ENCODE measurements at places on chromosomes 12 and 14.

- peak; percentile 77 for DNase-seq
These were observed 62.0 kb downstream of the SLC25A47 start for GRCh38 chr14:100384819-100385813.

DNA sequence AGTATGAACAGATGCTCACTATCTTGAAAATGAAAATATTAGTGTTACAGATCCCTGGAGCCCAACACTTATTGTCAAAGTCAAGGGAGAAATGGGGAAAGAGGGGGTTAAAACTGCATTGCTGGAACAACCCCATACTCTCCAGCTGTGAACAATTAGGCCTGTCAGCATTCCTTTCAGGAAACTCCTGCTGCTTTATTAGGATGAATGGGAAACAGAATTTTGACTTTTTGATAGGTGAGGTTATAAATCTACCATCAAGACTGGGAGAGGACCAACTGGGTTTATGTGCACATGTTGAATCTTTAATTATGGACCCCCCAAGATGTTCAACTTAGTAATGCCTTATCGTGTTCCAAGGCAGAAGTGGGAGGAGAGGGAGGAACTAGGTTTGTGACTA lies 85.0 kb downstream of the TMTC1 start:
- DNase-seq: no peak

DNA sequence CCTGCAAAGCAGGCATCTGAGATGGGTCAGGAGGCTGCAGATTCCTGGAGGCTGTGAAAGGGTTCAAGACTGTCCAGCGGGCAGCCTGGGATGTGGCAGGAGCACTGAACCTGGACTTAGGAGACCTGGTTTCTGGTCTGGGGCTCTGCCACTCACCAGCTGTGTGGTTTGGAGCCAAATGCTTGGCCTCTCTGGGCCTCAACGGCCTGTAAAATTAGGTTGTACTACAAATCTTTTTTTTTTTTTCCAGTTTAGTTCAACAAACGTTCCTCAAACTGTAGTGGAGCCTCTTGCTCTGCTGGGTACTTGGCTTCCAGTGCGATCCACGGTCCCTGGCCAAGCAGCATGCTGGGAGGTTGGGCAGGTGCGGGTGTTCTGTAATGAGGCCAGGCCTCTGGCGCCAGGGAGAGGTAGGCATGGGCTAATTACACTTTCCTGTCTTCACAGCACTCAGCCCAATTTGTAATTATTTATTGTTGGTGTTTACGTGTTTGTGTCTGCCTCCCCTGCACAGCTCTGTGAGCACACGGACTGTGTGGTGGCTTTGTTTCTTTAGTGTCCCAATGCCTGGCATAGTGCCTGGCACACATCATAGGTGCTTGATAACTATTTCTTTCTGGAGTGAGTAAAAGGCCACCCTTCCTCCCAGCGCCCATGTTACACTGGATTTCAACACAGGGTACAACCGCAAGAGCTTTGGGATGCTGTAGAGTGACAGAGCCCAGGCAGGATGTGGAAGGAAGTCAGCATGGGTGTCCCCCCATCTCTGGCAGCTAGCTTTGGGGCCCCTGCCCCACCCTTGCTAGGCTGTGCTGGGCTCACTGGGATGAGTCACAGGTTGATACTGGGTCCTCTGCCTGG lies 5.8 kb upstream of the KRT80 start:
- no peak for DNase-seq

DNA sequence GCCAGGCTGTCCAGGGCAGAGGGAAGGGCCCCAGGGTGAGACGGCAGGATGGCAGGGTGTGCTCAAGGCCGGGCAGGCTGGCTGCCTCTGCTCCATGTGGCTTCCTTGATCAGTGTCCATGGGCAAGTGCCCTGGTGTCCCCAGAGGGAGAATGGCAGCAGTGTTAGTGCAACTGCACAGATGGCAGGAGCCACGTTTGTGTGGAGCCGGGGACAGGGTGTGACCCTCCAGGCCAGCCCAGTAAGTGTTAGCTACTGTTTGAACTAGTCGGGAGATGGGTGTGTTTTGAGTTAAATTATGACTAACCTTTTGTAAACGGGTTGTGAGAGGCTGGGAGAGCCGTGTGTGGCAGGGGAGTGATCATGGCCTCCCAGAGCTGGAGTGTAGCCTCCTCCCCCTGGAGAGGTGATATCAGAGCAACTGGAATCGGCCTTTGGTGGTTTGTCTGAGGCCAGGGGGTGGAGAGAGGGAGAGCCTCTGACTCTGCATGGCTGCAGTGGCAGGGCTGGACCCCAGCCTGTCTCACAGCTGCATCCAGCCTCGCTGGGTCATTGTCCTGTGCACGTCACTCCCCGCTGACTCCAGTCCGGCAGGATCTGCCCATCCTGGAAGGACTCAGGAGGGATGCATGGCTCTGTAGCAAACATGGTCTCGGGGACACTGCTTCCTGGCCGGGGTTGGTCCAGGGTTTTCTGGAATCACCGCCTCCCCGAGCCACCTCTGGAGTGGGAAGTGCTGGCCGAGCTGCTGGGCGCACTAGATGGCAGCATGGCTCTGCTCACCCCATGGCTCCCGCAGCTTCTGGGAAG lies 27.8 kb downstream of the AACS start:
- no peak for DNase-seq

- DNase-seq: no peak
These were observed 123.9 kb downstream of the PRMT8 start for GRCh38 chr12:3614806-3615466.

DNA sequence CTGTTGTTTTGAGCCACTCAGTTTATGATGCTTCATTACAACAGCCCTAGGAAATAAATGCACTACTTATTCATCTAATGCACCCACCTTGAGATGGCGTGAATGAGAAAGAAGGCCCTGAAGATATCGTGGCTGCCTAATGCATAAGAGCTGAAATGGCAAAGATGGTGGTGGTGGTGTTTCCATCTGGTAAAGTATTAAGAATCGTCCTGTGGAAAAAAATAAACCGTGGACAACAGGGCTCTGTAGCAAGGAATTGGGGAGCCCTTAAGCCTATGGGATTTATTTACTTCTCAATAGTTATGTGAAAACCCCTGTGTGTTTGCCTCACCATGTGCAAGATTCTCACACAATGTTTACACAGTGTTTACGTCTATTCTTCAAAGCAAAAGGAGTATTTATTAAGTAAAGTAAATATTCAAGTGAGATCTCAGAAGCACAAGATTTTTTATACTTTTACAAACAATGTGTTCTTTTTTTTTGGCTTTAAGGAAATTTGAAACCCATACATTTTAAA lies 1555.2 kb upstream of the FLRT2 start:
- no peak for DNase-seq

DNA sequence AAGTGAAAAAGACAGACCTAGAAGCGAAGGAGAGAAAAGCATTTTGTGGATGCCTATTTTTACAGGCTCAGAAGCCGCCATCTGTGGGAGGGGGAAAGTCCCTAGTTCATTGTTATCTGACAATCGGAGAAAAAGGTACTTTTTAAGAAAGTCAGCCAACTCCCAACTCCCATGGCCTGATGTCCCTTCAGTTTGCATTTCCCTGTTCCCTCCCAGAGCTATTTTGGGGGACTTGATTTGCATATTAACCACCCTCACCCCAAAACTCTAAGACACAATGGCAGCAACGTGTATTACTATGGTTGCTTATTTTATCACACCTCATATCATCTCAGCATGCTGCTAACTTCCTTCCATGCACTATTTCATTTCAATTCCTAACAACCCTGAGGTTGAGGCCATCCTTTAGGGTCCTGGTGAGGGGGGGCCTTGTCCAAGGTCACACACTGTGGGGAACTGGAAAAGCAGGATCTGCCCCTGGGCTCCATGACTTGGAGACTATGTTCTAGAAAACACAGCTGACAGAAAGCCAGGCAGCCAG lies 18.7 kb downstream of the HVCN1 start:
- no peak for DNase-seq

GRCh38 chr14:58805605-58806409 lies 168.0 kb downstream of the DACT1 start:
- peak; percentile 54 for DNase-seq

DNA sequence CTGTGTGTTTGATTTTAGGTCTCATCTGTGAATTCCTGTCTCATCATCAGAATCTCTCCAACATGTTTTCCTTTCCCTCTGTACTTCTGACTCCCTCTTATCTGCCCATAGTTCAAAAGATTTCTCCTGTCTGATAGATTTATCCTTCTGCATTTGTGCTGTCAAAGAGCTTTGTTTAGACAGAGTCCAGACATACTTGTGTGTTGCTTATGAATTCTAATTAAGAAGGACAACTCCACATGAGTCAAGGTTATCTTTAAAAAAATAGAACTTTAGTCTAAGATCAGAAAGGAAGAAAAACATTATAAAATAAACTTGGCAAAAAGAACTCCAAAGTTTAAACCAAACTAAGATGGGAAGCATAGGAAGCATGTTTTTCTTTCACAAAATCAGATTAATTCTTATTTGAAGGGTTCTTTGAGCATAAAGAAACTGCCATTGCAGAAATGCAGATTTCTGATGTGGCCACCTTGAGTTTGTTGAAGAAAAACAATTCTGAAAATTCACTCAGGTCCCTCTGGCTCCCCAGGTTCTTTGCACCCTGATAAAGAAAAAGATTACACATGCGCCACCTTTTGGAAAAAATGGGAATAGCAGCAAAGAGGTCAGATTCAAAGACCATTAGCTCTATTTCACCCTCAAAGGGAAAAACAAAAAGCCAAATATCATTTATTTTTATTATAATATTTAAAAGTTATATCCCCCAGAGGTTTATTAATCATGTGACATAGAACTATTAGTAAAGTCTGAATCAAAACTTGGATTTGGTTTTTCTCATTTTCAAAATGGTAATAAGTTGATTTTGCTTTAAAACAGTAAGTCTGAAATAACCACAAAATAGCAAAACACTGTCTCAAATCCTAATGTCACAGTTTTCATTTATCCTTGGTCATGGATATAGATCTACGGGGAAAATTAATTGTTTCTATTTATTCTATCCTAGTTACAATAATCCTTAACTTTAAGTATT lies 143.7 kb upstream of the DCN start:
- peak; percentile 23 for DNase-seq

DNA sequence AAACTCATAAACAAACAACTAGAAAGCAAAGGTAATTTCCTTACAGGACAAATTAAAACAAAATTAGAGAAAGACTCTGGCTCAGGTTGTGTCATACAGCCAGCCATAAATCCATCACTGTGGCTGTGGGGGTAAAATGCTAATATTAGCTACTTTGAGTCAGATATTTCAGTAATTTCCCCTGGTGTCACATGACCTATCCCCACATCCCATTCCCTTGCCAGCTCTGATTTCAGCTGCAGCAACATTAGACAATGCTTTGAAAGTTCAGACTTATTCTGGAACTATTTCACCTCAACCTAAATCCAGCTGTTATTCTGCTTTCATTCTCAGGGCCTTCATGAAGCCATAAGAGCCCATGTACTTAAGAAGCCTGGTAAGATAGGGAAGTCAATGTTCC lies 55.3 kb downstream of the RPL10L start:
- no peak for DNase-seq

GRCh38 chr12:54723379-54724256 lies 75.5 kb upstream of the DCD start:
- peak; percentile 13 for DNase-seq

- DNase-seq: no peak
These were observed 703 bp downstream of the HIGD1C start for GRCh38 chr12:50953047-50953446.

DNA sequence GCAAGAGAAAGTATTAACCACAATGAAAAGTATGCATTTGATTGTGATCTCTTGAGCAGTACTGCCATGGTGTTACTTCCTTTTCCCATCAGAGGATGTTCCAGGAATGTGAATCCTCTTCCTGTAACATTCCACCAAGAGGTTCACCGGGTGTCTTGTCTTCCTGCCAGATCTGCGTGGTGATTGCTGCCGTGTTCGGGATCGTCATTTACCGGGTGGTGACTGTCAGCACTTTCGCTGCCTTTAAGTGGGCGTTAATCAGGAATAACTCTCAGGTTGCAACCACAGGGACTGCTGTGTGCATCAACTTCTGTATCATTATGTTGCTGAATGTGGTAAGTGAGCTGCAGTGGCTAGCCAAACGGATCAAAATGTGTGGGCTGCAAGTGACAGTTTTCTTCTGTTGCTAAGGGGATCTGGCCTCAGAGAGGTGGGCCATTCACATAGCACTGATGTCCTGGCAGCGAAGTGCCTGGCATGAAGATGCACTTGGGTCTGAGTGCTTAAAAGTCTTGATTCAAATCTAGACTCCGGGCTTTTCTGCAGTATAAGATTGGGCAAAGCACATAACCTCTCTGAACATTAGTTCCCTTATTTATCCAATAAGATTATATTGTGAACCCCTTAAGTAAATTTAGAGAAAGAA lies 123.4 kb downstream of the SLC5A8 start:
- peak; percentile 27 for DNase-seq

DNA sequence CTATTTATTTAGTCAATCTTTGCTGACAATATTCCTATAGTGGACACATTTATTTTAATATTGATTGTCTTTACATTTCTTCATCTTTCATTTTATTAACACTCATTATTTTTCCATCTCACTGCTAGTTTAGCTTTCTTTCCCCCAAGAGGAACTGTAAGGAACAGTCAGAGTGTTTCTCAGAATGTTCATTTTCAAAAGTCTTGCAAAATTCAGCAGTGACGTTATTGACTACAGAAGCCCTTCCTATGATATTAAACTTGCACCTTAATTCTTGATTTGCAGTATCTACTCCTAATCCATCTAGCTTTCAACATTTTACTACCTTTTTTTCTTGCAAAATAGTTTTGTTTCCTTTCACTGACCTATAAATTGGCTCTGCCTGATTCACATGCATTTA lies 13.0 kb downstream of the CLEC2B start:
- DNase-seq: no peak

GRCh38 chr14:47103771-47104170 lies 452.2 kb upstream of the RPL10L start:
- DNase-seq: no peak

DNA sequence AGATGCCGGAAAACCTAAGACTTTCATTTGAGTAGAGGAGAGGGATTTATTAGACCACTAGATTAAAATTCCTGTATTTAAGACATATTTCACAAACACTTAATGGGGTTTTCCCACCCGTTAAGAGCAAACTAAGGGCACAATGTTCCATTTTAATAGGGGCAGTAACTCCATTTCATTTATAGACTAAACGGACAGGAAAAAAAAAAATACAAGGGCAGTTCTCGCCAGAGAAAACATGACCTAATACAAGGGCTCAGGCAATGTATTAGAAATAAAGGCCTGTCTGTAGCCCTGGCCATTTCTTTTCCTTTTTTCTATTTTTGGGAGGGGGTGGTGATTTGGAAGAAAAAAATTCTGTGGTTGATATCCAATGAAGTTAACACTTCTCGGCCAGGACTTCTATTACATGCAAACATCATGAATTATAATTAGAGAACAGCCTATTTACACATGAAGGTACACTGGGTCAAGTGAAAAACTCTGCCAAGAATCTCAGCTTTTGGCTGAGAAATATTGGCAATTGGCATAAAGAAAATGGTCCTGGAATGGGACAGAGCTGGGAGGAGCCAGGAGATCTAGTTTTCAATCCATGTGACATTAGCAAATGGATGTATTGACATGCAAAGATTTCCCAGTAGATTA lies 641.1 kb upstream of the TBX3 start:
- DNase-seq: no peak

- no peak for DNase-seq
These were observed 44.1 kb downstream of the FOS start for GRCh38 chr14:75322746-75323145.
